Airway epithelial cell (primary cell): ENCODE measurements at places on chromosomes 1 and 21. TPM values are rescaled to one million over a fixed set of nuclear protein-coding genes. Genes with fewer than 3 reads are reported as not detected.

The S100A10 gene
- 554 and 603 TPM in 2 replicates for total RNA-seq

The DLGAP3 gene
- total RNA-seq: not detected in 2 replicates

The C1orf141 gene
- not detected in 2 replicates for total RNA-seq

The RAB25 gene
- total RNA-seq: 206 and 251 TPM in 2 replicates

The AK5 gene
- 0.65 and 2.3 TPM in 2 replicates for total RNA-seq
